Hypothalamus (tissue), 51 donors: ENCODE measurements at places on chromosomes 13 and 19.
A peak's percentile ranks its signal among the peaks of the same experiment; 100 is the strongest.

GRCh38 chr13:18943273-18943672 lies 238.4 kb downstream of the TUBA3C start:
- DNase-seq = no peak

DNA sequence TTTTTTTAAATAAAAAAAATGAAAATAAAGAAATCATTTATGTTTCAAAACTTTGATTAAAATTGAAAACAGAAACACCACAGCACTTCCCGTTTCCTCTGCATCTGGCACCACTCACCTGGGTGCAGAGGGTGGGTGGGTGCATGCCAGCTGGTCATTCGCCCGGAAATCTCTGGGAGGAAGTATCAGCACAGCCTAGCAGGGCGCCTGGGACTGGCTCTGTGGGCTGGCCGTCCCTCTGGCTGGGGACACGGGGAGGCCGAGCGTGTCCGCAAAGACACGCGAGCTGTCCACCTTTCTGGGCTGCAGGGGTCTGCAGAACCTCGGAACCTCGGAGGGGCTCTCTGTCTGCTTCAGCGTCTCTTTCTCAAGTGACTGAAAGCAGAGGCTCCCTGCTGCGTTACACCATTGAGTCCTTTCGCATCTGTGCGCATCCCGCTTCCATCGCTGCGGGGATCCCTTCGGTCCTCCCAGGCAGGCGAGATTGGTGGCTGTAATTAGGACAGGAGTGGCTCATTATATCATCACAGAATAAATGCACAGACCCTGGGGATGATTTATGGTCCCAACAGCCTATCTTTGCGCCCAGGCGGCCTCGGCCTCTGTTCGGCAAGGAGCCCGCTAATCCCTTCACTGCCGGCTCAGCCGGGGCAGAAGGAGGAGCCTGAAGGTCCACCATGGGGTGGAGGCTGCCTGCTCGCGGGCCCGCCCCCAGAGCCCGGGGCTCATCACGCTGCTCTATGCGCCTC lies 17.2 kb downstream of the CRTC1 start:
- peak; percentile 15 for DNase-seq

- no peak for DNase-seq
These were observed 34.8 kb downstream of the ATP7B start for GRCh38 chr13:51976423-51976822.

DNA sequence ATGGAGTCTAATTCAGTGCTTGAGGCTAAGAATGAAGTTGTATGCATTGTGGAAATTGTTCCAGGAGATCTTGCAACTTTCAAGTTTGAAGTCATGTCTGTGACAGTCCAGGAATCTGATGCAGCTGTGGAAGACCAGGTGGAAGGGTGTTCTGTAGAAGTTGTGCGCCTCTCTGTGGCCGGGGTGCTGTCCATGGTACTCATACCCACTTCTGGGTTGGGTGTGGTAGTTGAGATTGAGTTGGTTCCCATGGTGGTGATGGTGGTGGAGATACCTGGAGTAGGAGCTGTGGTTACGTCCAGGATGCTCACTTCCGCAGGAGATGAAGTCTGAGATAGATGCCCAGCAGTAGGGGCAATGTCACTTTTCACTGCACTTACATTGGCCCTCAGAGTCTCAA lies 44.3 kb downstream of the MUC16 start:
- DNase-seq = no peak

GRCh38 chr19:46629546-46630025 lies 4.7 kb upstream of the PTGIR start:
- no peak for DNase-seq

DNA sequence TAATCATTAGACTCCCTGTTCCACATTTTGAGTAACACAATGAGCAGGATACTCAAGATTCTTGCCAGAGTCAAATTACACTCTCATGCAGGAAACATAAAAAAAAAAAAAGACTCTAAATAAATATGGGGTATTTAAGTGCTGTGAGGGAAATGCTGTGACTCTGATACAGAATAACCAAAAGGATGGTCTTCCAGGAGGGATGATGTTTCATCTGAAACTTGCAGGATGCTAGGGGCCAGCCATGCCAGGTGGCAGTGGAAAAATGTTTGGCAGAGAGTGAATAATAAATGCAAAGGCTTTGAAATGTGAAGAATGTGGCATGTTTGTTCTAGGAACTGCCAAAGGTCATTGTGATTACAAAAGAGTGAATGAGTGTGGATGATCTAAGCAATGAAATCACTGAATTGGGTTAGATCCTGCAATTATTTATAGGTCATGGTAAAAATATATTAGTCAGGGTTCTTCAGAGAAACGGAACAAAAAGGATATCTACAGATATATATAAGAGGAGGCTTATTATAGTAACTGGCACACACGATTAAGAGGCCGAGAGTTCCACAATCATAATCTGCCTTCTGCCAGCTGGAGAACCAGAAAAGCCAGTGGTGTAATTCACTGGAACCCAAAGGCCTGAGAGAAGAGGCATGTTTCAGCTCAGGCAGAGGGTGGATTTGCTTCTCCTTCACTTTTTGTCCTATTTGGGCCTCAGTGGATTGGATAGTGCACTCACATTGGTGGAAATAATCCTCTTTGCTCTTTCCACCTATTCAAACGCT lies 1832.8 kb upstream of the MIR17HG start:
- DNase-seq = no peak

DNA sequence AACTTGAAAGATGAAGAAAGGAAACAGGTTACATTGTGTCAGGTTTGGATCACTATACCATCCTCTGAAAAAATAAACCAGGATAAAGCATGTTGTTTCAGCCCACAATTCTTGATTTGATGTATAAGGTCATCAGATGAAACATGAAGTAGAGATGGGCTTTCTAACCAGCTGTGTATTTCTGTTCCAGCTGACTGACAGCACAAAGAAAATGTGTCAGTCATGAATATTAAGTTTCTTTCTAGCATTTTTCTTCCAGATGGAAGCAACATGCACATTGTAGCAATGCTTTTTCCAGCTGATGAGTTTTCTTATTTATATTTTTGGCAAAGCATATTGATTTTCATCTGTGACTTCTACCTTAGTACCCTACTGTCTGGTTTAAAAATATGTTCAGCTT lies 199.6 kb downstream of the OXGR1 start:
- no peak for DNase-seq

- DNase-seq = no peak
These were observed 12.4 kb upstream of the CD22 start for GRCh38 chr19:35316560-35316959.

- no peak for DNase-seq
These were observed 5.3 kb upstream of the CLEC4G start for GRCh38 chr19:7737215-7737614.

DNA sequence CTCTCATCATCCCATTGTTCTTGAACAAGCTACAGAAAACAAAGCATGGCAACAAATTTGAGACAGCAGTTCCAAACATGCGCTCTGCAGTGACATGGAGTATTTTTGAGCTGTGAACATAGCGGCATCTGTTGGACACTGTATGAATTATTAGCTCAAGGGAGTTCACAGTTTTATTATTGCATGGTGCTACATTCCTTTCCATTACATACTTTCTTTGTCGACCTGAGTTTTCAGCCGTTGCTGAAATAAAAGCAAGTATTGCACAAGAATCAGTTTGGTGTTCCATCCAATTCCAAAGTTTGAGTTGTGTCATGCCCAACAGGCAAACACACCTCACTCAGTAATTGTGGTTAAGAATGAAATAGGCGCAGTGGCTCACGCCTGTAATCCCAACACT lies 30.1 kb upstream of the METTL21C start:
- DNase-seq = peak; percentile 3

DNA sequence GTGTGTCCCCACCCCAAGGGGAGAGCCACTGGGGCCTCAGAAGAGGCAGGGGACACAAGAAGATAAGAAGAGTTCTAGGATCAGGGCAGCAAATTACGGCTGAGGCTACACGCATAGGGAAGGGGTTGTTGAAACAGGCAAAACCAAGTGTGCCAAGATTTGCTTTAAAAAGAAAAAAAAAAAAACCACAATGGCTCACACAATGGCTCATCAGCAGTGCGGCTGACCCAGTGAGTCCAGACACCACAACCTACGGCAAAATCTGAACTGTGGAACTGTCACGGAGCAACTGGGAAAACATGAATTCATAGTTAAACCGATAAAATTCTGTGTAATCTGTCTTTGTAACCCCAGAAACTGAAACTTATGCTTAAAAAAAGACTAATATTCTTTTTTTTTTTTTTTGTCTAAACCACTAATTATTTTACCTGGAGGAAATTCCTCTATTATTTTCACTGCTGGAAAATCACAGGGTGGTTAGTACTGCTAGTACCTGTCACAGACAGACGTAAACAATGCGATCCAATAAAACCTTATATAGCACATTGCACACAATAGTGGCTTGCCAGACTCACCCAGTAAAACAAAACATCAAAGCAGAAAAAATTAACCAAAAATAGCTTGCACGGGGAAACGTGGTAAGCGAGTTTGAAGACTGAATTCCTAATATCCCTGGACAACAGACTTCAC lies 325.4 kb upstream of the TSHZ3 start:
- DNase-seq = no peak

DNA sequence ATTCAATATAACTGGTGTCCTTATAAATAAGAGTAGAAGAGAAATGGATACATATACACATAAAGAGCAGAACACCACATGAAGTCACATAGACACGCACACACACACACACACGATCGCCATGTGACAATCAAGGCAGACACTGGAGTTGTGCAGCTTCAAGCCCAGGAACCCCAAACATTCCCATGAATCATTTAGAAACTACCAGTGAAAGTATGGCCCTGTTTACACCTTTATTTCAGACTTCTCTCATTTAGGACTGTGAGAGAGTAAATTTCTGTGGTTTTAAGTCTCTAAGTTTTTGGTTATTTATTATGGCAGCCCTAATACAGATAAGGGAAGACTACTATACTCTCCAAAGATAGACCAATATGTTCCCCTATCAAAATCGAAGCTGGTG lies 20.4 kb upstream of the TNFSF13B start:
- no peak for DNase-seq

- DNase-seq = no peak
These were observed 381.0 kb upstream of the NBEA start for GRCh38 chr13:34561033-34561432.

GRCh38 chr19:42153672-42154433 lies 21.6 kb upstream of the POU2F2 start:
- DNase-seq = no peak

GRCh38 chr13:27921421-27921960 lies 1.7 kb downstream of the PDX1 start:
- DNase-seq = no peak

- DNase-seq = no peak
These were observed 1082.6 kb downstream of the EFNB2 start for GRCh38 chr13:105452895-105453294.

DNA sequence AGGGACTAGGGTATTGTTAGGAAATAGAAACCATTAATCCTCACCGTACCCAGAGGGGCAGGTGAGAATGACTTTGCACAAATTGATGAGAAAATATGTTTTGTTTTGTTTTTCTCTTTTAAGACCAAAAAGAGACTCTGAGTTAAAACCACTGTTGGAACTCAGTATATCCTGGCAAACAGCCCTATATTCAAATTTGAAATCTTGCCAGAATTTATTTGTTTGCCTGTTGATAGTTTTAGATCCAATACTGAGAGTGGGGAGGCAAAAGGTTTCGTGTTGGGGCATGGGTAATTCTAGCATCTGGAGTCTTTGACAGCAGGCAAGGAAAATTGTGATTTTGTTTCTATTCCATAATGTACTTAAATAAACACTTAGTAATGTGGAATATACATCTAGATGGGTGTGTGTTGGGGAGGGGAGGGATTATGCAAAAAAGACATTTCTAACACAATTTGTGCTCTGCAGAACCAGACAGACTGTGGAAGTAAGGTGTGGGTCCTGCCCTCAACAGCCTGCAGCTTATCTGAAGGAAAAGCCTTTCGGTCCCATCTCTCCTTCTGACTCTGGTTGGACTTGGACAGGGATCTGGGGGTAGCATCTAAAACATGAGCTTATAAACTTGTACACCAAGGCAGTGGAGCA lies 190.7 kb downstream of the OXGR1 start:
- no peak for DNase-seq

DNA sequence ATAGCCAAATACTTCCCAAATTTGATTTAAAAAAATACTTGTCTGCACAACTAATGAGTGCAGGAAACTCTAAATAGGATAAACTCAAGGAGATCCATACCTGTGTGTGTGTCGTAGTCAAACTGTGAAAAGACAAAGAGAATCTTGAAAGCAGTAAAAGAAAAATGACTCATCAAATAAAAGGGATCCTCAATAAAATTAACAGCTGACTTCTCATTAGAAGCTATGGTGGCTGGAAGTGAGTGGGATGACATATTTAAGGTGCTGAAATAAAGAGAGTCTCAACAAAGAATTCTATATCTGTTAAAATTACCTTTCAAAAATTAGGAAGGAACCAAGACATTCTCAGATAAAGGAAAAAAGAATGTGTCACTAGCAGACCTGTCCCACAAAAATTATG lies 13.7 kb downstream of the RNASEH2B start:
- no peak for DNase-seq

GRCh38 chr19:28644169-28644775 lies 568.7 kb downstream of the UQCRFS1 start:
- no peak for DNase-seq

DNA sequence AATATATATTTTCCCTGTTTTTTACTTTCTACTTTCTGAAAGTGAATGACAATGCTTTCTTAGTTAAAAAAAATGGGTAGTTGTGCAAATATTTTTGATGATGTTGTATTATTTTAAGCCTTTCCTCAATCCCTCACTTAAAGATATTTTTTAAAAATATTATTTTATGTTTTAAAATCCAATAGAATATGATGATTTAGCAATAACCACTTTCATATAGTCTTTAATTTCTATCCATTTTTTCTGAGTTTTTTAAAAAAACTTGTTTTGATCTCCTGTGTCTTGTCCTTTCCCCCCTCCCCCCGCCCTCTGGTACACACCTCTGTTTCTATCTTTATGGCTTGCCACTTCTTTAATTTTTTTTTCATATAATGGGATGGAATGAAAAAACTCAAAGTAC lies 362.0 kb upstream of the SLITRK6 start:
- no peak for DNase-seq

GRCh38 chr13:30148786-30149185 lies 158.6 kb downstream of the KATNAL1 start:
- DNase-seq = no peak

DNA sequence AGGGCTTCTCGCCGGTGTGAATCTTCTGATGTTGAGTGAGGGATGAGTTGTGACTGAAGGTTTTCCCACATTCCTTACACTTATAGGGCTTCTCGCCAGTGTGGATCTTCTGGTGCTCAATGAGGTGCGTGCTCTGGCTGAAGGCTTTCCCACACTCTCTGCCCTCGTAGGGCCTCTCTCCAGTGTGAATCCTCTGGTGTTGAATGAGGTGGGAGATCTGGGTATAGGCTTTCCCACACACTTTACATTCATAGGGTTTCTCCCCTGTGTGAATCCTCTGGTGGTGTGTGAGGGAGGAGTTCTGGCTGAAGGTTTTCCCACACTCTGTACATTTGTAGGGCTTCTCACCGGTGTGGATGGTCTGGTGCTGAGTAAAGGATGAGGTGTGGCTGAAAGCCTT lies 33.2 kb downstream of the ZNF473 start:
- DNase-seq = no peak

GRCh38 chr19:6947745-6948144 lies 60.4 kb downstream of the ADGRE1 start:
- no peak for DNase-seq
